ENCODE measurements at places on chromosomes 3 and 15.
A peak's percentile ranks its signal among the peaks of the same experiment; 100 is the strongest.

GRCh38 chr3:27666708-27667107, 55.4 kb downstream of the EOMES start:
- peak; percentile 78 for DNase-seq

GRCh38 chr3:29279806-29280205, 1.1 kb upstream of the RBMS3 start:
- DNase-seq, result peak; percentile 56

GRCh38 chr15:65789759-65790425, 2.2 kb downstream of the DENND4A start:
- DNase-seq, result no peak

DNA sequence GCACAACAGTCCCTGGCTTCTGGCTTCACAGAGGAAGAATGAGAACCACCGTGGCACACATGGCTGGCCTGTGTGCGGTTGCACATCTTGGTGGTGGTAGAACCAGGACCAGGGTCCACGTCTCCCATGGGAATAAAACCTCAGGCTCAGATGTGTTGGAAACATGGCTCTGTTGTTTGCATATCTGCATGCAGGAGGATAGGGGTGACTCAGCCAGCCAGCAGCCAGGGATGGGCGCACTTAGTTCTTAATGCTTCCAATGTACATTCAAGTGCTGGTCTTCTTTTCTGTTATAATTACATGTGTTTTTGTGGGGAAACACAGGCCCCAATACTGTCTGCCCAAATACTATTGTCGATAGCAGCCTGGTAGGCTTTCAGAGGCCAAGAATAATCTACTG, 35.8 kb upstream of the BCL2L10 start:
- no peak for DNase-seq

GRCh38 chr3:73706771-73707170, 82.0 kb upstream of the PDZRN3 start:
- DNase-seq, result no peak

DNA sequence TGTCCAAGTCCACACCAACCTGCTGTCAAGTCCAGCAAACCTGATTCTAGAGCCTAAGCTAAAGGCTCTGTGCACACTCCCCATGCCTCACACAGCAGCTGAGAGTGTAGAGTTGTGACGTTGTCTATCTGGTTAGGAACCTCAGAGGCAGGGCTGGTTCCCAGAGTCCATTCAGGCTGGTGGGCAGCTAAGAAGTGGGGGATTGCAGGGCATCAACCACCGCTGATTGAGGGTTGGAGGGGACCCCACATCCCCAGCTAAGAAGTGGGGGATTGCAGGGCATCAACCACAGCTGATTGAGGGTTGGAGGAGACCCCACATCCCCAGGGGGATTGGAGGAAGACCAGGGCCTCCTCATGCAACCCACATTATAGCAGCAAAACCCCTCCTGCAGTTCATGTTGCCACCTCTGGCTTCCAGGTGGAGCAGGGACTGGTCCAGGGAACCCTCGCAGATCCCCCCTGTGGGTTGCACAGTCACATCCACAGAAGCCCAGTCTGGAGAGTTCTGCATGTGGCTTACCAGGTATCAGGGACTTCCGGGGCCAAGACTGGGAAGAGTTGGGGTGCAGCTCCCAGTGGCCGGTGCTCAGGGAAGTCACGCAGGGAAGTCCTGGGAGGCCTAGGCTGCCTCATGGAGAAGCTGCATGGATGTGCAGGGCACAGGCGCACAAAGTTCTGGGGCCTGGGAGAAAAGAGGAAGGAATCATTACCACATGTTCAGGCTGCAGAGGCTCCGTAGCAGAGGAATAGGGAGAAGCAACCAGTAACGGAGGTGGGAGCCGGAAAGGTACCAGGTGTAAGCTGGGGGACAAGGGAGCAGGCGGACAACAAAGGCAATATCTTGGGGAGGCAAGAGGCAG, 71.4 kb upstream of the PCSK6 start:
- no peak for DNase-seq

GRCh38 chr3:101999177-101999779, 150.0 kb downstream of the NFKBIZ start:
- no peak for DNase-seq

GRCh38 chr3:114294940-114295480, 1.2 kb downstream of the TIGIT start:
- DNase-seq, result no peak

DNA sequence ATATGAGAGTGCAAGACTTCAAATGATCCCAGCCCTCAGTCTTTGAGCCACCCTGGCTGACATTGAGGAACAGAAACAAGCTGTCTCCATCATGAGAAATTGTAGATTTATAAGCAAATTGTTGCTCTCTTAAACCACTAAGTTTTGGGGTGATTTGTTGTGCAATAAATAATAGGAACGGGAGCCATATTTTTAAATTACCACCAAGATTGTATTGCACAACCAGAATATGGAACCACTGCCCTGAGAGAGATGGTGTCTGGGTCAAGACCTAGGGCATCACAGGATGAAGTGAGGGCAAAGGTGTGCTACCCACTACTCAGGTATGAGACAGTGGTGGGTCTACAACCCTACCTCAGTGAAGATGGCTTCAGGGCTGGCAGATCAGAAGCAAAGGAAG, 2.3 kb upstream of the CFAP92 start:
- no peak for DNase-seq

DNA sequence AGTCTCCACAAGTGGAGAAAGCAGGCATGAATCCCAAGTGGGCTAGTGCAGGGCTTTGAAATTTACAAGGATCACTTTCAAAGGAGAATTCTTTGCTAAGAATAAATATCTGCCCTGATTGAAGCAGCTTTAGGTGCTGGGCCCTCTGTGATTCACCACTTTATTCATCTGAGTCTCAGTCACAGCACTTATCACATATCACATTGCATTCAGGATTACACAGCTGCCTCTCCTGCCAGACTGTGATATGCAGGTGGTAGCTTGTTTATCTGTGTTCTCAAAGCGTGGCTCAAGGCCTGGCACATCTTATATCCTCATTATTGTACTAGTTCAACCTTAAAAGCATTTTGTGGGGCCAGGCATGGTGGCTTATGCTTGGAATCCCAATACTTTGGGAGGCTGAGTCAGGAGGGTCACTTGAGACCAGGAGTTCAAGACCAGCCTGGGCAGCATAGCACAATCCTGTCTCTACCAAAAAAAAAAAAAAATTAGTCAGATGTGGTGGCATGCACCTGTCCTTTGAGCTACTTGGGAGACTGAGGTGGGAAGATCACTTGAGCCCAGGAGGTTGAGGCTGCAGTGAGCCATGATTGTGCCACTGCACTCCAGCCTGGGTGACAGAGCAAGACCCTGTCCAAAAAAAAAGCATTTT, 156.9 kb upstream of the EIF1B start:
- DNase-seq, result no peak

GRCh38 chr3:37171144-37171543, 3.2 kb downstream of the LRRFIP2 start:
- DNase-seq, result no peak

- DNase-seq, result peak; percentile 6
Measured at GRCh38 chr3:30810625-30811024, 83.8 kb downstream of the GADL1 start.

GRCh38 chr3:183653209-183654064, 18.0 kb downstream of the KLHL24 start:
- peak; percentile 19 for DNase-seq

- DNase-seq, result no peak
Measured at GRCh38 chr3:66031102-66031698, 7.5 kb downstream of the MAGI1 start.

DNA sequence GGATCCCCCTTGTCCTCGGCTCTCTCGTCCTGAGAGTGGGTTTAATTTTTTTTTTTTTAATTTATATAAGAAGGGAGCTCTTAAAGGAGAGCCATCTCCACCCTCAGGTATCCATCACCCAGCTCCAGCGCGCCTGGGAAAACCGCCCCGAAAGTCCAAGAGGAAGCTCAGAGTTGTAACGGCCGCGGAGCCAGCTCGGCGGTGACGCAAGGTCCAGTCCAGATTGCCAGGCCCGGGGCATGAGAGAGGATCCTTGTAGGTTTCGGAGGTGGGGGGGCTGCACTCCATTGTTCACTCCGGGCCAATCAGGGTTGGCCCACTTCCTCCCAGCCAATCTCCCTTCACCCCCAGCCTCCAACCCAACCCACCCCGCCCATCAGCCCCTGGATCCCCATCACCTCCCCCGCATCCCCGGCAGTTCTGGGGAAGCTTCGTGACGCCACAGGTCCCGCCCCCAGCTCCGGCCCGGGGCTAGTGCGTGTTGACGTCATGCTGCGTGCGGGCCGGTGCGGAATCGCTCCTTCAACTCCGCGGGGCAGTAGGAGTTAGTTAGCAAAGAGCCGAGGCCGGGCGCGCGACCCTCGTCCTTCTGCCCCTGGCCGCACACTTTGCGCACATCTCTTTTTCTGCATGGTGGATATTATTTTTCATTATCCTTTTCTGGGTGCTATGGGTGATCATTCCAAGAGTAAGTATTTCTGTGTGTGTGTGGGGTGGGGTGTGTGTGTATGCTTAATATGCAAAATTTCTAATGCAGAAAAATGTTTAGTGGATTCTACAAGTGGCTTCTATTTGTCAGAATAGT, at the start of gene ISL2:
ISL2 (plus strand) TSS at position 520 of the 805 bp plus-strand sequence; CDS start at position 631, 111 bp downstream.
- DNase-seq, result peak; percentile 72

GRCh38 chr3:46490338-46491084, 7.3 kb upstream of the RTP3 start:
- DNase-seq, result peak; percentile 82

- DNase-seq, result peak; percentile 46
Measured at GRCh38 chr3:184380185-184380626, 352 bp downstream of the CHRD start.

DNA sequence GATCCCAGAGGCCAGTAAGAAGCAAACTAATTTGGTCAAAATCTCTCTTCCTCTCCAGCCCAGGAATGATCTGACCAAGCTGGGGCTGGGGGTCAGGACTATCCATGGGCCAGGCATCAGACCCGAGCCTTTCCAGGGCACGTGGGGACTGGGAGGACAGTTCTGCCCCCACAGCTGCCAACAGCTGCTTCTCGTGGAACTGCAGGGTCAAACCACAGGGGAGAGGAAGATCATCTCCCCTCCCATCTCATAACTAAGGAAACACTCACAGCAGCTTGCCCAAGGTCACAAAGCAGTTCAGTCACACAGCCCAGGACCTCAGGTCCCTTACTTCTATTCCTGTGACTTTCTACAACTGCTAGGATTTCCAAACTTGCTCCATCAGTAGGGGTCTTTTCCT, 47.1 kb downstream of the DAPK2 start:
- no peak for DNase-seq

GRCh38 chr15:58529041-58529440, 97.2 kb downstream of the LIPC start:
- DNase-seq, result no peak

- DNase-seq, result no peak
Measured at GRCh38 chr3:18825665-18826064, 322.6 kb upstream of the KCNH8 start.

DNA sequence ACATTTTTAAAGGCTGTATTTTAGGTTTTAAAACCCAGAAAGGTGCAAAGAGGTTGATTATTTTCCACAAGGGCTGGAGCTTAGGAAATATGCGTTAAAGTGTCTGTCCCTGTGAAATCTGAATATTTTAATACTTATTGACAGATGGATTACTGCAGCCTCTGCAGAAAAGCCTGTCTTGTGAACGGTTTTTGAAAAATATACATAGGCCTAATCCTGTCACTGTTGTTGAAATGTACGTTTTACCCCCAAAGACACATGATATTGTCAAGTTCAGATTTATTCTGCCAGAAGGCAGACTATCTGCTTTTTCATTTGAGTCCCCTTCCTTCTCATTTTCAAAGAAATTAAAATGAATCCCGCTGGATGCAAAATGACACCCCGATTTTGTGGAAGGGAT, 2.2 kb upstream of the BCL6 start:
- DNase-seq, result no peak

DNA sequence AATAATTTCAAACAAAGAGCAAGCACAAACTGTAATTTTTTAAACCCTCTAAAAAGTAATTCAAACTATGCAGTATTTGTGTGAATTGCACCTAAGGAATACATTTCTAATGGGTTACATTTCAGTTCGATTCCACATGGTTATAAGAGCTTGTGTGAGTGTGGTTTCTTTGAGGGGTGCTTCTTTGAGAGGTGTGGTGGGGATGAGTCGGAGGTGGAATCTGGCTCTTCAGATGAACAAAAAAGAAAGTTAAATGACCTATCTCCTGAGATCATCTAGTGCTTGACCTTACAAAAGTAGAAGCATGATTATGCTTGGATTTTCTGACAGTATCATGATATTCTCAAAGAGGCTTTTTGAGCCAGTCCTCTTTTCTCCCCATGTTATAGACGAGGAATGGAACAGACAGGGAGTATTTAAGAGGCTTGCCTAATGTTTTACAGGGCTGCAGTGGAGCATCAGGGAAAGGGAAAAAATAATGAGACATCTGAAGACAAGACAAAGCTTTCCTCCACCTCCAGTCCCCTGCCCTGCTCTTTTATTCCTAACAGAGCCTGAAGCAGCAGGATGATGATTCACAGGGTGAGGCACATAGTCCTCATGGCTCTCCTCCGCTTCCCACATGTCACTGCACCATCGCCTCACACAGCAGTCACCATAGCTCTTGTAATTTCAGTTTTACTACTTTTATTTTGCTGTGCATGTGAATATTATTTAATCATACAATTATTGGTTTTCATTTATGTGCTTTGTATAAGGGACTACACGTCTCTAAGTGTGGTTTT, 82.0 kb downstream of the LYSMD4 start:
- DNase-seq, result peak; percentile 24

DNA sequence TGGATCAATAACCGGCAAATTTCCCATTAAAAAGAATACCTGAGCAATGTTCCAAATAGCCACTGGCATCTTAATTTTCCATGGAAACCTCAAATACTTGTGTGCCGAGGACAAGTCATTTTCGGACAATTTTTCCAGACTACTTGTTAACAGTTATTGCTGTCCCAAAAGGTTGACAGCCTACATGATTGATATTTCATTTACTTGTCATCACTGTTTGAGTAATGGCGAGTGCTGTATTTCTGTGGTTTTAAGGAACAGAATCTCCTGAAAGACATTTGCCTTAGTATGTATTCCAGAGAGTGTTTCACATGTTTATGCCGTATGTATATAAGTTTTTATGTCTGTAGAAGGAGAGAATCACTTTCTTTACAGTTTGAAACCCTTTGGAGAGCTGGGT, 36.7 kb downstream of the MAP2K5 start:
- no peak for DNase-seq

DNA sequence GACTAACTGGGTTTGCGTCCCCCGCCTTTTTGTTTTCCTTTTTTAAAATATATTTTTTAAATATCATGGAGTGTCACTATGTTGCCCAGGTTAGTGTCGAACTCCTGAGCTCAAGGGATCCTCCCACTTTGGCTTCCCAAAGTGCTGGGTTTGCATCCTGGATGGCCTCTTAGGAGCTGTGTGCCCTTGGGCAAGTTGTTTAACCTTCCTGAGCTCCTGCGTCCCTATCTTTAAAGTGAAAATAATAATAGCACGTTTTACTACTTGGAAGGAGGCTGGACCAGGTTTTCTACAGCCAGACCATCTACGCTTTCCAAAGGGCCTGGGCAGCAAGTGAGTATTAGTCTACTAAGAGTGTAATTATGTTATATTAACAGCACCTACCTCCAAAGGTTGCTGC, 44.2 kb upstream of the RNU6-1 start:
- no peak for DNase-seq

DNA sequence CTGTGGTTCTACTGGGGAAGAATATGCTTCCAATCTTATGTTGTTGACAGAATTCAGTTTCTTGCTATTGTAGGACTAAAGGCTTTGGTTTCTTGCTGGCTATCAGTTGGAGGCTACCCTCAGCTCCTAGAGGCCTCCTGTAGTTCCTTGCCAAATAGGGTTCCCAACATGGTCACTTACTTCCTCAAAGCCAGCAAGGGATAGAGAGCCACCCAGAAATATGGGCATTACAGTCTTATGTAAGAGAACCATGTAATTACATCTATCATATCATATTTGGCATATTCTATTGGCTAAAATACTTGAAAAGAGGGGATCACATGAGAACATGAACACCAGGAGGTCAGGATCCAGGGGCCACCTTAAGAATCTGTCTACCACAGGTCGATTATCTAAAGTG, 6.2 kb upstream of the COX17 start:
- DNase-seq, result no peak
